ENCODE measurements at places on chromosomes 2 and 18. TPM values are rescaled to one million over a fixed set of nuclear protein-coding genes. Genes with fewer than 3 reads are reported as not detected.

DNA sequence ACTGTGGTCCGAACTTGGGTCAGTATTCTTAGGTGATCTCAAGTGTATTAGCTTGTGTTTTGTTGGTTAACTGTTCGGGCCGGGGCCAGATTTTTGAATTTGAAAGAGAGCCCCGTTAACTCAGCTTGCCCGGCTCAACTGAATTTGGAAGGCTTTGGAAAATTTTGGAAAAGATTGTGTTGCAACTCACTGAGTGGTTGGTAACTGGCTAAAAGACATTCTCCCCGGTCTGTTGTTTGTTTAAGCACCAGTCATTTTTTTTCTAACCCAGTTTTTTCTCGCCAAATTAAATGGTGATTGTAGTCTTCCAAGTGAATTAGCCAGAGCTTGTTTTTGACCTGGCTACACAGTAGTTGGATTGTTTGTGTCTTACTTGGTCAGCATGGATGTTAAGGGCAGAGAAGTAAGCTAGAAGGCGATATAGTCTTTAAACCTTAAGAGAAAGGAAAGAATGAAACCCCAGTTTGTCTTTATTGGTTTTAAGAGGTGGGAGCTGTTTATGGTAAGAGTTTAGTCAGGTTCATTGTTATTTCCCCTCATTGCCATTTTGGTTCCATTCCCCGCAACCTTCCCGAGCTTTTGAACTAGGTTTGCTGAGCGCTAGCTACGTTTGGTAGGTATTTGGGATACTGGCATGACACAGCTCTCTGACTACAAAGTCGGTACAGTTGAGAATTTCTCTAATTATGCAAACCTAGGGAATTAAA, 2.4 kb downstream of the MAP4K4 start:
- DNase-seq: no peak

DNA sequence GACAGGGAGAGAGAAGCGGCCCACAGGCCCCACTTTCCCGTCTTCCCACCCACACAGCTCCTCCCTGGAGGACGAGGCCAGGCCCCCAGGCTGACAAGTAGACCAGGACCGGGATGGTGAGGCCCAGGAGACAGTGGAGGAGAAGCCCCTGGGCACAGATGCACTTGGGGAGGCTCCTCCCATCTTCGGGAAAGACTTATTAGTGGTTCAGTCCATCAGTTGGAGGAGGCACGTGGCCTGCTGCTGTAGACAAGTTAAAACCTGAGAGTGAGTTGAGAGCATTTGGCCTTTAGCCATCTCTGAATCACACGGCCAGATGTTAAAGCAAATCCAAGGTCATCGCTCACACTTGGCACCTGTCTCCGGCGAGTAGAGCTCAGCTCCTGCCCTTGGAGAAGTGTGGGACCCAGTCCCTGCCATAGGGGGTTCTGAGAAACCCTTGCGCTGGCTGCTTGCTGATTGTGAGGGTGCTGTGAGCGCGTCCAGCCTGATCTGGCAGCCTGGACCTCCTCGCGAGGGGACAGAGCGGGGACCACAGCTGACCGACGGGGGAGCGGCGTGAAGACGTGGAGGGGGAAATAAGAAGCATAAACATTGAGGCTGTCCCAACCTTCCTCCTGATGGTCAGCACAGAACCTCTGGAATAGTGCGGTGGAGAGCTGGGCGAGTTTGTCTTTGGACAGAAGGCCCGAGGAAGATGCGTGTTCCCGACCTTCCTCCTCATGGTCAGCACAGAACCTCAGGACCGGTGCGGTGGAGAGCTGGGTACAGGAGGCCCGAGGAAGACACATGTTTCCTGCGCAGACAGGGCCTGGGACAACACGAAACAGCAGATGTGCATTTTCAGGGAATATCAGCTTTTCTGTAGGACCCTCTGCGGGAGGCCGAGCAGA, 24.7 kb upstream of the ALLC start:
- no peak for DNase-seq

- no peak for DNase-seq
Observed at GRCh38 chr2:137155356-137156104, 390.2 kb downstream of the THSD7B start.

DNA sequence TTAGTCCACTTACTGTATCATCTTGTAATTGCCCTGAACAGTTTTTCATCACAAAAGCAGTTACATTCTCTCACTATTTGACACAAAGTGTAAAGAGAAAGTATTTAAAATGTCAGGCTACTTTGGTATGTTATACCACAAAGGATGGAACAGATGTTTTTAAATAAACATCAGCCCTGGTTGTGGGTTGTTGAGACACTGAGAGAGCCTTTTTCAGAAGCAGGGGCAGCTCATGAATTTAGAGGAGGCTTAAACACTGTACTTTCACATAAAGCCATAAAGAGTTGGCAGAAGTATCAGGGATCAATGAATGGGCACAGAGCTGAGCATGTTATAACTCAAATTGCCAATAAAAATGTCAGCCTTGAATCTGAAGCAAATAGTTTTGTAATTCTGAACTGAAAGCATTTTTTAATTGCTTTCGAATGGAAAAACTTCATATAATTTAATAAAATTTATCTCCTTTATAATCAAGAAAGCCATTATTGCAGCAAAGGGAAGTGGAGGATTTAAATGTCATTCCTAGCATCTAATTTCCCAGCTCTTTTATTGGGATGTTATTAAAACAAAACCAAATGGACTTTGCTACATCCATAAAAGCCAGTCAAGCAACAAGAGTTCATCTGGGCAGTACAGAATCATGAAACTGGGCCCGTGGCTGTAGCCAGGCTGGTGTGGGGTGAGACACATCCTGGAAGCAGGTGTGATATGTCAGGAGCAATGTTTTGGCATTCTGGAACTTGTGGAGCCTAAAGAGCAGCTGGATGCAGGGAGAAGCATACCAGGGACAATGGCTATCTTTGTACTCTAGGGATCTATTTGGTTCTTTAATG, 95.1 kb upstream of the NT5C1B start:
- DNase-seq: no peak

DNA sequence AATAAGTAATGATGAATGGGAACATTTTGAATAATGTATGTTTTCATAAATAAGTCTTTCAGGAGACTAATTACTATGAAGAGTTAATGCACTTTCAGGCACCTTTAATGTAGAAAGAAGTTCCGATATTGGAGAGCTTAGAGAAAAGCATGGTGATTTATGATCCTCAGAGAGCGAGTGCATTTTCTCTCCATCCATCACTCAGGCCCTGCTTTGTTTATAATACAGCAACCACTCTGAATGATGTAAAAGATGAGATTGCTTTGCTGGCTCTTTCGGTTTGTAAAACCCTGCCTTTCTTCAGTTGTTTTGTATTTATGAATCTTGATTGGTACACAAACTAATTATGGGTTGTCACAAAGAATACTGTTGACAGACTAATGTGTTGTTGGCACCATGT, 132.0 kb downstream of the NYAP2 start:
- no peak for DNase-seq

- DNase-seq: no peak
Observed at GRCh38 chr2:233766416-233766815, 6.3 kb downstream of the UGT1A1 start.

GRCh38 chr2:232486558-232487384, 863 bp downstream of the ECEL1 start:
- DNase-seq: no peak

- DNase-seq: no peak
Observed at GRCh38 chr2:220575963-220576362, 948.5 kb downstream of the SLC4A3 start.

DNA sequence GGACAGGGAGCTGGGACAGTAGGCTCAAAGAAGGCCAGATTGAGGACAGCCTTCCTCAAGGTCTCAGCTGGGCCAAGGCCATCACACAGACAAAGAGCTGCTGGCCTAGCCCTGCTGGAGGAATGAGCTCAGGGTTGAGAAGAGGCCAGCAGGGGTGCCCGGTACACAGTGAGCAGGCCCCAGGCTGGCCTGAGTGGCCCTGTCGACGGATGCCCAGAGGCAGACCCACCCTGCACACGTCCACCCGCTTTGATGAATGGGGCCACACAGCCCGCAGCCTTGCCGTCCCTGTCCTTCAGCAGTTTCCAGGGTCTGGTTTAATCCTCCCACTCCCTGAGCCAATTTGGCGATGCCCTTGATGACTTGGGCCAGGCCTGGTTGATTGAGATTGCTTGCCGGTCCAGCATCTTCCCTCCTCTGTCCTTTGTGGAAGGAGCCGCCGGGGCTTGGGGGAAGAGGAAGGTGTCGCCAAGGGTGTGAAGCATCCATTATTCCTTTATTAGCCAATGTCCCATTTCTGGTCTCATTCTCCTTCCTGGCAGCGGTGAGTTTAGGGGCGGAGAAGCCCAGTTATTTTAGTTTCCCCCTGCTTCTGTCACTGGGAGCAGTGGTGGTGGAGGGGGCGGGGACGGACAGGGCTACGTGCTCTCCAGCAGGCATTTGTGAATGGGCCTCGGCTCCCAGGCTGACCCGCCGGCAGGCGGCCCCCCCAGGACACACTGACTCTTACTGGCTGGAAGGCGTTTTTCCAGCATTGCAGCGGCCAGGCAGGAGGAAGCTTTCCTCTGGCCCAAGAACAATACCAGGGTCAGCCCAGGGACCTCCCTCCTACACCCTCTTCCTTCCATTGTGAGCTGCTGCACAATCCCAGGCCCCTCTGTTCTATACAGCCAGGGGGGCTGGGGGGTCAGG, 141.8 kb downstream of the CTIF start:
- peak; percentile 74 for DNase-seq

DNA sequence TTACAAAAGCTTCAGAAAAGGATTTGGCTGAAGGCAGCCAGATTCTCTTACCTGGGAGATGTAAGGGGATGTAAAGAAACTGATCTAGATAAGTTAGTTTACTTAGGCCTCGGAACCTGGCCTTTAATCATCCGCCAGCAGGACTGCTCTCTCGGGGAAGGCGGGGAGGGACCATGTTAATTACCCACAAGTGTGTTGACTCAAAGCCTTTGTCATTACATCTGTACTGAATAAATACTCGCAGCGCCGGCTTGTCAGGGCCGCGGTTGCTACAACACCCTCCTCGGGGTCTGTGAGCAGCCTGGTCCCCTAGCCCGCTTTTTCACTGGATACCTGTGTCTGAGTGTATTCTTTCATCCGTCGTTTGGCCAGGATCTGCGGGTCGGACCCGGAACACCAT, 6.7 kb downstream of the CHMP3 start:
- DNase-seq: no peak

GRCh38 chr2:181231886-181232621, 225.1 kb upstream of the ITGA4 start:
- DNase-seq: no peak

DNA sequence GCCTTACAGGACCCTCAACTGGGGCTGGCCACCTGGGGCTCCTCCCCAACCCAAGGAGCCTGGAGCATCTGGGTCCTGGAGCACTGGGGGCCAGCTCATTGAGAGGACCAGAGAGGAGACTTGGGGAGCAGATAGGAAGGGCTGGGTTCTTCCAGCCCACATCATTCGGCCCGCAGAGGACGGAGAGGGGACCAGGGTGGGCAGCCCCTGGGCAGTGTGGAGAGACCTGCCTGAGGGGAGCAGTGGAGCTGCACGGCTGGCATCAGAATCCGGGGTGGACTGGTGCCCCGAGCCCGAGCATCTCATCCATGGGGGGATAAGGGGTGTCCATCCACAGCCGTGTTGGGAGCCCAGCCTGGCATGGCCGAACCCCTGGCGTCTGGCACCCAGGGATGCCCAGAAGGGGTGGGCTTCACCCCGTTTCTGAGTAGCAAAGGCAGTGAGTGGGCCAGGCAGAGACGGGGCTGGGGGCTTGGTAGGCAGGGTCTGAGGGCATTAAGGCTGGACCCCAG, 11.3 kb downstream of the GPC1 start:
- DNase-seq: no peak

DNA sequence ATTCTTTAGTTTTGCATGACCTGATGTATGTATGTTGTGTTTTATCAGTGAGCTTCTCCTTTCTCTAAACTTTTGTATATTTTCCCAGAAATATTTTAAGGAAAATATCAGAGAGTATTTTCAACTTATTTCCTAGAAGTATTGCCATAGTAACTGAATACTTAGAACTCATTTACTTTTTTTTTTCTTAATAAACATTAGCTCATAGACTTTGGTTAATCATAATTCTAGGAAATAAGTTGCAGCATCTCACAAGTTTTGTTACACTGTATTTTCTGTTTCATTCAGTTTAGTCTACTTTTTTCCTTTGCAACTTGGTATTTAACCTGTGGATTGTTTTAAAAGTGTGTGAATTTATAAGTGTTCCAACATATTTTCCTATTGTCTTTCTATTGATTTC, 27.5 kb downstream of the SMCHD1 start:
- DNase-seq: no peak

- DNase-seq: no peak
Observed at GRCh38 chr2:240156435-240157146, 16.1 kb upstream of the OTOS start.

DNA sequence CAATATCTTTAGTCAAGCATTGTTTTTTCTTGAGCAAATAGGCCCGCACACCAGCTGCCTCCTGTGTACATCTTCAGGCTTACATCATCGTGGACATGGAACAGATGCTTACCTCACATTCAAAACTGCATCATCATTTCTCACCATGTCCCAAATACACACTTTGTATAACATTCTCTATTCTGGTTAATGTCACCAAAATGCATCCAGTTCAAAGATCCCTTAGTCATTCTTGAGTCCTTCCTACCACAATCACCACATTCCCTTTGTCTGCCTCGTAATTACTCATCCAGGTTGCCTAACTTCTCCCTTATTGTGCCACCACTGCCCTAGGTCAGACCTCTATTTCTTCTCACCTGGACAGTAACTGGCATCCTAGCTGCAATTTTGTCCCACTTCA, 373.7 kb upstream of the GALNT5 start:
- no peak for DNase-seq

GRCh38 chr2:235542733-235543127, 48.9 kb downstream of the AGAP1 start:
- no peak for DNase-seq

DNA sequence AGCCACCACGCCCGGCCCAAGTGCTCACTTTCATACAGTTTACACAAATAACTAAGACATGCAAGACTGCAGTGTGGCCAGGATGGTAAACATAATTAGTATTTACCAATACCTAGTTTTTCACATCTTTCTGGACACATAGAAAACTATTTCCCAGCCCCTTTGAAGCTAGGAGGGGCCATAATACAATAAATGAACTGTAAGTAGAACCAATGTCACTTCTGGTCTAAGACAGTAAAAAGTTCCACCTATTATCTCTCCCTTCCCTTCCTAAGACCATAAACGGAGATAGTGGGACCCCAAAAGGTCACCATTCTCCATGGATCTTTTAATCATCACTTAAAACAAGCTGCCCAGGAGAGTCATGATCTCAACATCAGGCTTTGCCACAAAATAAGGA, 51.0 kb downstream of the NBAS start:
- no peak for DNase-seq

- DNase-seq: no peak
Observed at GRCh38 chr2:167509586-167509985, 621.3 kb downstream of the XIRP2 start.

GRCh38 chr2:19246496-19246895, 111.9 kb downstream of the OSR1 start:
- no peak for DNase-seq

The GTF2A1L gene
- not detected for total RNA-seq

The KYNU gene
- total RNA-seq: 37.7 TPM

The UGT1A7 gene
- total RNA-seq: 1.6 TPM

The HOXD11 gene
- total RNA-seq: not detected

The DSC2 gene
- total RNA-seq: 6.3 TPM

The VIT gene
- total RNA-seq: not detected

The ITGA6 gene
- total RNA-seq: 14.7 TPM

The MBP gene
- 28.3 TPM for total RNA-seq

The MARS2 gene
- 5.1 TPM for total RNA-seq

The CCDC102B gene
- 1.7 TPM for total RNA-seq

The NBEAL1 gene
- total RNA-seq: 18.5 TPM

The GALNT3 gene
- 0.80 TPM for total RNA-seq
